CD4-positive, alpha-beta T cell treated with Interferon gamma for 1 hour (primary cell): ENCODE measurements at places on chromosomes 4 and X.

- no peak for DNase-seq
Measured at GRCh38 chr4:103482893-103483292, 236.9 kb downstream of the TACR3 start.

DNA sequence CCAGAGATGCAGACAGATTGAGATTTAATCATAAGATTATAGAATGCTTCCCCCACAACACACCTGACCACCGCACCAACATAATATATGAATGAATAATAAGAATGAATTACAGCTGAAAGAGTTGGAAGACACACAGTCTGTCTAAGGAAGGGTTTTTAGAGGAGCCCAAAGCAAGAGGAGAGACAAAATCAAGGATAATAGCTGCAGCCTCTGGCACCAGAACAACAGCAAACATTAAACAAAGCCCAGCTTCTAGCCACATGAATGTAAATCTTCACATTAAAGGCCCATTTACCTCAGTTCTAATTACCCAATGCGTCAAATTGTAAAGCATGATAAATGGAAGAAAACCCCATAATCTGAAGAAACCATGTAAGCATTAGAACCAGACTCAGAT, 133.9 kb downstream of the SPCS3 start:
- no peak for DNase-seq

GRCh38 chrX:67724359-67725110, 180.7 kb downstream of the AR start:
- no peak for DNase-seq

GRCh38 chr4:169084954-169085353, 74.9 kb upstream of the CBR4 start:
- DNase-seq: no peak

GRCh38 chr4:53793096-53793495, 201.8 kb upstream of the LNX1 start:
- no peak for DNase-seq

DNA sequence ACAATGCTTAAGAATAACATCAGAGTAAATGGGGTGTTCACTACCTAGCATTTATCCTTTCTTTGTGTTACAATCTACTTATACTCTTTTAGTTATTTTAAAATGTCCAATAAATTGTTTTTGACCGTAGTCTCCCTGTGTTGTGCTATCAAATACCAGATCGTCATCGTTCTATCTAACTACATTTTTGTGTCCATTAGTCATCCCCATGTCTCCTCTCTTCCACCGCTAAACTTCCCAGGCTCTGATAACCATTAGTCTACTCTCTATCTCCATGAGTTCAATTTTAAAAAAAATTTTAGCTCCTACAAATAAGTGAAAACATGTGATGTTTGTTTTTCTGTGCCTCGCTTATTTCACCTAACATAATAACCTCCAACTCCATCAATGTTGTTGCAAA, 381.9 kb downstream of the PRDM5 start:
- no peak for DNase-seq

- peak; percentile 12 for DNase-seq
Measured at GRCh38 chrX:7996414-7996813, 69.2 kb upstream of the PNPLA4 start.

DNA sequence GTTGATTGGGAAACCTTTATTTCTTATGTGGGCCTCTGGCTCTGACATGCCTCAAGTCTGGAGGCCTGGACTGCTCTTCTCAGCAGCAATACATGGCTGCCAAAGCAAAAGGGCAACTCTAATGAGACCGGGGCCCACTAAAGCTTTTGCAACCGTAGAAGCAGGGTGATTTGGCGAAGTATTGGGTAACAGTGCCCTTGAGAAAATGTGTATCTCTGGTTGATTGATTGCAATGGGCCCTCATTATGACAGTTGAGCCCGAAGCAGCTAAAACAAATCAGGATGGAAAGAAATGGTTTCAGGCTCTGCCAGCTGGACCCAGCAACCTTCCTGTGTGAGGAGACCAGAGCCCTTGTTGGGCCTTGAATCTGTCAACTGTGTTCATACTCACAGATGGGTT, 73.4 kb downstream of the CLCN4 start:
- DNase-seq: no peak

- DNase-seq: no peak
Measured at GRCh38 chr4:143538979-143539669, 25.6 kb downstream of the SMARCA5 start.

DNA sequence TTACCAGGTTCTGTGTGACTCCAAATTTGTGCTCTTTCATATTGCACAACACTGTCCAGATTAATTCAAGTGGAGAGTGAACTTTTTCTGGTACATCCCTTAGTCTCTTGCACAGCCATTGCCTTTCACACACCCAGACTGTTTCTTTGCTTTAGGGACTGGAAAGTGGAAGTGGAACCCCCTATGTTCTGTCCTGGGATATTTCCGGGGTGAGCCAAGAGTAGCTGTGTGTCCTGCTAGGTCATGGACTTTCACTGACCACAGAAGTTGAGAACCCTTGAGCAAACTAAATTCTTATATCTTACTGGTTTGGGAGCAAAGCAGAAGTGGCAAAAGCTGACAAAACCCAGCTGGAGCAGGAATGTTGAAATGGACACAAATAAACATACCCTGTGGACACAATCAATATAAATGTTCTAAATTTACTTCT, 10.3 kb upstream of the VSIG4 start:
- DNase-seq: peak; percentile 6
